ENCODE measurements at places on chromosomes 7 and 10. TPM values are rescaled to one million over a fixed set of nuclear protein-coding genes. Genes with fewer than 3 reads are reported as not detected.

DNA sequence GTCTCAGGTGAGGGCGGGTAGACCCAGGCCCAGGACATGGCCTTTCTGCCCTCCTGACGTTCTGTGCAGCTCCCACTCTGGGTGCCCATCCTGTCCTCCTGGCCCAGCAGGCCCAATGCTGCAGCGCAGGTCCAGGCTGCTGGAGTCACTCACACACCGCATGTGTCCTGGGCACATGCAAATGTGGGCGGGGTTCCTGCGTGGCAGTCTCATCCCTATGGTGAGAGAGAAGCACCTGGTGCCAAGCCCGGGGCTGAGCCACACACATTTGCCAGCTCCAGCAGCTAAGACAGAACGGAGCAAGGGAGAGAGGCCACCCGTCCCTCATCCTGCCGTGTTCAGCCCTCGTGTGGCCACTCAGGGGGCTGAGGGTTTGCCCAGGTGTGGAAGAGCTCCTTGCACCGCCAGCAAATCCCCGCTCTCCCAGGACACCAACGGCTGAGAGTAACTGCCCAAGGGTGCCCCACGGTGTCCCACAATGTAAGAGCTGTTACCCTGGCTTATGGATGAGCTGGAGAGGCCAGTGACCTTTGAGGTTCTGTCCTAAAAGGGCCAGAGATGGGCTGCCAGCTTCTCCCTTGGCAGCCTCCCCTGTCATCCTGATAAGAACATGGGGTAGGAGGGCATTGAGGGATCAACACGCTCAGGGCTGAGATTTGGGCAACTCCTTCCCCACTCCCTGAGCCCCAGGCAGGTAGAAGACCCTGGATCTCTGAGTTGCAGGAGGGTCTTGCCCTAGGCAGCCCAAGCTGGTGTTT lies 4.4 kb downstream of the FUOM start:
- no peak for DNase-seq

- DNase-seq: peak; percentile 90
Measured at GRCh38 chr7:96321031-96321657, 754 bp downstream of the SLC25A13 start.

- no peak for DNase-seq
Measured at GRCh38 chr10:15715619-15716227, 4.0 kb downstream of the ITGA8 start.

DNA sequence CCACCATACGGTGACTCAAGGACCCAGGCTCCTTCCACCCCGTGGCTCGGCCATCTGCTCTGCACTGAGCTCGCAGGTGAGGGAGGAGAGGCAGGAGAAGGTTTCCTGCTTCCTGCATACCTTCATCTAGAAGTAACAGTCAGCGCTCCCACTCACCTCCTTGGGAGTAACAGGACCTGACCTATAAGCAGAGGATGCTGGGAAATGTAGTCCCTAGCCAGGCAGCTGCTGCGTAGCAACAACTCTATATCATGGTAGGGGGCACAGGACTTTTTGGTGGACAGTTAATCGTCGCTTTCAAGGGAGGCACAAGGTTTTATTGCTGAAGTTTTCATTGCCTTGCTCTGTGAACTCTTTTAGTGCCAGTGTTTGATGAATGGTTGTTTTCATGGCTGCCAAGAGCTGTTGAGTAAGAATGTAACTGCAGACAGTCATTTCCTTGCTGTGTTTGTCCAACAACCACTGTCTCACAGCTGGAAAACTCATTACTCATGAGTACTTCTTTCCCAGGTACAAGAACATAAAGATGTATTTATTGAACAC lies 10.2 kb upstream of the ZFYVE27 start:
- DNase-seq: no peak

DNA sequence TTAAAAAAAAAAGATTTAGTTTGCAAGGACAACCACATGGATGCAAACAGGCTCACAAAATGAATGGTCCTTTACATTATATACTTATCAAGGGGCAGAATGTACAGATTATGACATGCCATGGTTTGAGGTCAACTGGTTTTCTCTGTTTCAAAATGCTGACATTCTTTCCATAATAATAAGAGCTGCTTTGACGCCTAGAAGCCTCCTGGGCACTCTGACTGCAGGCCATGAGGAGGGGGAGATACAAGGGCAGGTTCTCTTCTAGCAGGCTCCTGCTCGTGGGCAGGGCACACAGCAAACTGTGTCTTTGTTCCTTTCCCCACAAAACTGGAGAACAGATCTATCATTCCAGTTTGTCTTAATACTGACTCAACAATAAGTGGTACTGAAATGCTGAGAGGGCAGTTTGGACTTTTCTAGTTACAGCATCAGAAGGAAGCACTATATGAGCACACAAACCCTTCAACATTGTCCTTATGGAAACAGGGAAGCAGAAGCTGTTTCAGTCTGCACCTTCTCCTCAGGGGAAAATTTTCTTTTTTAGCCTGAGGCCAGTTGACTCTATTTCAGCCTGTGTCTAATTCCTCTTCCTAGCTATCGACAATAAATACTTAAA lies 314.9 kb upstream of the AOAH start:
- no peak for DNase-seq

DNA sequence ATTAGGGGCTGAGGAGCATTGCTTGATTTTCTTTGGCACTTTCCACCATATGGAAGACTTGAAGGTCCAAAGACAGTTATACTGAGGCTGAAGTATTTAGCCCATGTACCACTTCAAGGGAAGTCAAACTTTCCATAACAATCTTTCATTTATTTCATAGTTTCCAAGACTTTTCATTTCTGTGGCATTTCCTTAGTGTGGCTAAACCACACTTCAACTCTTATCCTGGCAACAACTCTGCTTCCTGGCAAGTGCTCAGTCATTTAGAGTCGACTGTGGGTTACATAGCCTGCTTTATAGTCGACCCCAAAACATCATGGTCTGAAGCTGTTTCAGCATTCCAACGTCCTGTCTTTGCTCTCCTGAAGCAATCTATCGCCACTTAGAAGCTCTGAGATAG lies 343.0 kb upstream of the SEMA3D start:
- no peak for DNase-seq

Gene ABLIM1
- 411 TPM for total RNA-seq

Gene NOM1
- total RNA-seq: 7.9 TPM

Gene TSPAN15
- total RNA-seq: 6.9 TPM

Gene SLC26A5
- not detected for total RNA-seq

Gene ACBD7
- total RNA-seq: not detected

Data from right cardiac atrium (tissue), 5 donors.